ENCODE measurements at places on chromosomes 3 and 15.
A peak's percentile ranks its signal among the peaks of the same experiment; 100 is the strongest.

DNA sequence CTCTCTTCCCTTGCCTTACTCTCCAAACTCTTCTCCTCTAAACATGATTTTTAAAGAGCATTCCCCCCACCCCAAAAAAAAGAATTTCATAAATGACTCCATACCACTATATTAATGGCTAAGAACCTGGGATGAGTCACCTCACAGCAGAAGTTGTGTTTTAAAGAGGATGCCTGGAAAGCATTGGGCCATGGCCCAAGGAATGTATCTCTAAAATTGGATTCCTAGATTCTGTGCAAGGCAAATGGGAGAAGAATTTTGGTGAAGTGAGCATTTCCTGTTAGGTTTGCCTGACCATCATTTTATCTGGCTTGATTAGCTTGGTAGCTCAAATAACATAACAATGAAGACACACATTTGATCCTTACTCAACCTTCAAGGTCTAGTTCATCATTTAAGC is 251.4 kb downstream of the NR1D2 start:
- DNase-seq, result no peak

GRCh38 chr3:171901615-171902312 is 58.6 kb downstream of the TMEM212 start:
- no peak for DNase-seq

DNA sequence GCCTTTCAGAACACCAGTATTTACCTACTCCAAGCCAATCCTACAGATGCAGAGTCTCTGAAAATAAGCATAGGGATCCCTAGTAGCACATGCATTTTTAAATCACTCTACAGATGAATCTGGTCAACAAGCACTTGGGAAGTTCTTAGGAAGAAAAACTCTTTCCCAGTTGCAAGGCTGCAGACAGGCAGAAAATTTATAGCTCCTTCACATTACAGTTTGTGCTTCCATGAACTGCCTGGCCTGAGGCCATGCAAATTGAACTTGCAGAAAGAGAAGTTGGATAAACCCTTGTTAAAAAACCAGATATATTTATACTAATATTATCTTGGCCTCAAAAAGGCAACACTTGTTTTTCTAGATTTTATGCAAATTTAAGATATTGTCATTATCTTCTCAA is 256.9 kb downstream of the EPHA3 start:
- DNase-seq, result no peak

DNA sequence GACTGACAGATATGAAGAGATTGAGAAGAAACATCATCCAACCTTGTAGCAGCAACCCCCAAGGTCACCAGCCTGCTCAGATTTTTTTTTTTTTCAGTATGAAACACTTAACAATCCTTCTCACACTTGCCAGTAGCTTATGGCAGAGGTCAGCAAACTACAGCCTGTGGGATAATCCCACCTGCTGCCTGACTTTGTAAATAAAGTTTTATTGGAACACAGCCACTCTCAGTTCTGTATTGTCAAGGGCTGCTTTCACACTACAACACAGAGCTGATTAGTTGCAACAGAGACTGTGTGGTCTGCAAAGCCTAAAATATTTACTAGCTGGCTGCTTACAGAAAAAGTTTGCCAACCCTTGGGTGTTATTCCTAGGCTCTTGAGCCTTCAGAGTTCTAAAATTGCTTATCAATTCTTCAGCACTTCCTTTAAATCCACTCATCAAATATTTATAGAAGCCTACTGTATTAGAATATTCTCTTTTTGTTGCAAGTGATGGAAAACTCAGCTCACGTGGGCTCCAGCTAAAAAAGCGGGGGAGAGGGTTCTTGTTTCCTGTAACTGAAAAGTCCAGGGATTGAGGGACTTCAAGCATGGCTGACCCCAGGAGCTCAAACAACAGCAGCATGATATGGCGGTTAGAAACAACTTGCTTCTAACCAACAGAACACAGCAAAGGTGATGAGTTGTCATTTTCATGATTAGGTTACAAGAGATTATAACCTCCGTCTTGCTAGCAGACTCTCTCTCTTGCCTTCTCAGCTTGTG is 246.1 kb downstream of the SHQ1 start:
- DNase-seq, result no peak

- no peak for DNase-seq
Measured at GRCh38 chr3:62022312-62022711, 351.0 kb downstream of the FEZF2 start.

- DNase-seq, result no peak
Measured at GRCh38 chr3:16378920-16379319, 113.9 kb downstream of the OXNAD1 start.

DNA sequence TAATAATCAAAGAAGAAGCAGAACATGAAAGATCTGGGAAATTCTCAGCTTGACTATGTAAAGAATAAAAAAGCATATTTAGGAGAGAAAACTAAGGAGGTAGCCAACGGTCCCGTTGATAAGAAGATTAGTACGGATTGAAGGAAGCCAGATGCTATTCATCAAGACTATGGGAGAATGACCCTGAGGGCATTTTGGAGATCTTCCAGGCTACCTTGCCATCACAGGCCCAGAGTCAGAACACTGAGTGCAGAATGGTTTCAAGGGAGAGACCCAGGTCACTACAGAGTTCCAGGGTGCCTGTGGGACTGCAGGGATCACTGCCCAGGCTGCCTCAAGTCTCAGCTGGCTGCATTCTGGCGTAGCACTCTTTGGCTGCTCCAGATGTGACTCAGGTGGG is 752.9 kb upstream of the ARPP21 start:
- no peak for DNase-seq

DNA sequence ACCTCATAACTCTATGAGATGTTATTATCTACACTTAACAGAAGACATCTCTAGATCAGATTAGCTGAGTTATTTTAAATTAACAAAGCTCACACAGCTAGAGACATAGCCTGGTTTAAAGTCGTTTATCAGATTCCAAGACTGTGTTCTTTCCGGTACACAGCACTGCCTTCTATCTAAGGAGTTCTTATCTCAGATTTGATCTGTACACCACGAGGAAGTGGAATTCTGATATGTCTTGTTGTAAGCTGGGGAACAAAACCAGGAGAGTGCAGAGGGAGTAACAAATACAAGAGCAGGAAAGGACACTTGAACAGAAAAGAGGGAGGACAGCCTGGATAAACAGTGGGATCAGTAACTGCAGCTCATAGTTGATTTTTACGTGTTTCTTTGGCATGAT is 61.7 kb upstream of the KCNMB2 start:
- DNase-seq, result no peak

- no peak for DNase-seq
Measured at GRCh38 chr15:81298611-81299010, 25.3 kb downstream of the STARD5 start.

DNA sequence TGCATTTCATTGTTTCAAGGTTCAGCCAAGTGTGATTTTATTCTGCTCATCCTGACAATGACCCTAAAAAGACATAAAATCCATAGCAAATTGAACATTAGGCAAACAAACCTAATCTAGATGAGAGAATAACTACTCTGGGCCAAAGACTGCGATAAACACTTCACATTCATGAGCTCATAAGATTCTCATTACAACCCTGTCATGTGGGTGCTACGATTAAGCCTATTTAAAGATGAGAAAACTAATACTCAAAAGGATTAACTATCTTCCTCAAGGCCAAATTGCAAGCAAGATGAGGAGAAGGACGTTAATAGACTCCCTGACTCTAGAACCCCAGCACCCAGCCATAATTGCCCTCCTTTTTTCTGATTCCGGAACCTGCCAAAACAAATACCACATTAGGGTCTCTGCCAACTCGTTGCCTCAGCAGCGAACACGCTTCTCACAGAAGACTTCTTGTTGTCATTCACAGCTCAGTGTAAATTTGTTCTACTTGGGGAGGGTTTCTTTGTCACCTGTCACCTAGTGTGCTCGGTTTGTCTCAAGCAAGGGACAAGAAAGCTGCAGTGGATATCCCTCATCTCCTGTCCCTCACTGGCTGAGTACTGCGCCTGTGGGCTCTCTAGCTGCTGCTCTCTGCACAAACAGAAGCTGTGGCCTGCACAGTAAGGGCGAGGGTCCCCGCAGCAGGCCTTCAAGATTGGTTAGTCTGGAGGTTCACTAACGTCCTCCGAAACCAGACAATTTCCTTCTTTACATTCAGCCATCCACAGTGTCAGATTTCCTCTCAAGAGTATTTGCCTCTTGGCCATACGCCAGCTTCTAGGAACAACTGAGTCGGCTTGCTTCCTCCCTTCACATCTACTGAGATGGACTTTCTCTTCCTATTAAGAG is 200.0 kb upstream of the UBE2E2 start:
- DNase-seq, result no peak

GRCh38 chr3:184581331-184581855 is 19.8 kb downstream of the EPHB3 start:
- DNase-seq, result no peak

DNA sequence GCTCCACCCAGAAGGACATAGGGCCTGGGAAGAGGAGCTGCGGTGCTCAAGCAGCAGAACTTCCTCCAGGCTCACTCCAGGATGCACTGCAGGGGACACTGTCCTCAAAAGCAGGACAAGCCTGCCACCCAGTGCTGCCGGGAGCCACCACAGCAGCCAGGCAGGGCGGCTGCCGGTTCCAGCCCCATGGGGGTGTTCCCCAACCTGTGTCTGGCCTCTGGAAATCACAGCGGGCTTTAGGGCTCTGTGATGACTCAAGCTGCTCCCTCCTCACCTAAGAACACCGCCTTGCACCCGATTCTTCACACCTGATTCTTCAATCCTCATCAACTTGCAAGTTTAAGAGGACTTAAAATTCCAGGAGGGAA is 71.9 kb upstream of the SLC6A11 start:
- DNase-seq, result peak; percentile 15

DNA sequence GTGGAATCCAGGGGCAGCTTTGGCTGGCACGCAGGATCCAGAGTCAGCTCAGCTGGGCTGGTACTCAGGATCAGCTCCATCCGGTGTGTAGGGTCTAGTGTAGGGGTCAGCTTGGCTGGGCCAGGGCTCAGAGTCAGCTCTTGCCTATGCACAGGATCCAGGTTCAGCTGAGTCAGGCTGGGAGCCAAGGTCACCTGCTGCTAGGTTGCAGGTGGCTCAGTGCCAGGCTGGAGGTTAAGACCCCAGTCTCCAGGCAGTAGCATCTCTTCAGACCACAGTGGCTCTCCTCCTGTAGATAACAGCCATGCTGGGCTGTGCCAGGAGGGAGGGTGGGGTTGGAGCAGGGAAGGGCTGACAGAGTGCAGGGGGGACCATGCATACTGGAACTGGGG is 1.8 kb downstream of the HYAL3 start:
- DNase-seq, result no peak

DNA sequence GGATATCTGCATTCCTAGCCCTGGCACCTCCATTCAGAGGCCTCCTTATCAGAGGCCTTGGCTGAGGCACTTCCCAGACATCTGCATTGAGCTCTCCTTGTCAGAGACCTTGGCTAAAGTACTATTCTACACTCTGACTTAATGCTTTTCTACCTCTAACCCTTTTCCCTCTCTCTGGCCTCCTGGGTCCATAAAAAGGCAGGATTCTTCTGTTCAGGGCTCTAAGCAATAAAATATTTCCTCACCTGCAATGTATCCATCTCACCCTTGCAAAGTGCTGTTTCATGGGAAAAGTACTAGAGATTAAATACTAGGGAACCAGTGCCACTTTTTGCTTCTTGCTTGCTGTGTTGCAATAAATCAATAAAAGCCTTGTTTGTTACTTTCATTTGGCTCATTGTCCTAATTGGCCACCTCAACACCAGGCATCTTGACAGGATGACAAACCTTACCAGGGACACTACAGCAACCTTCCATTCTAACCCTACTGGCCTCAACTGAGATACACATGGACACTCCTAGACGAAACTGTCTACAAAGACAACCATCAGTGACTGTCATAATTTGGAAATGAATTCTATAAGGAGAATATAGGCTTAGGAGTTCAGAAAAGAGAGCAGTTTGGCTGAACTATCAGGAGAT is 106.5 kb upstream of the SETMAR start:
- DNase-seq, result no peak

- no peak for DNase-seq
Measured at GRCh38 chr15:100252779-100253417, 88.9 kb downstream of the ADAMTS17 start.

- no peak for DNase-seq
Measured at GRCh38 chr3:179309225-179310078, 13.4 kb upstream of the ZNF639 start.

DNA sequence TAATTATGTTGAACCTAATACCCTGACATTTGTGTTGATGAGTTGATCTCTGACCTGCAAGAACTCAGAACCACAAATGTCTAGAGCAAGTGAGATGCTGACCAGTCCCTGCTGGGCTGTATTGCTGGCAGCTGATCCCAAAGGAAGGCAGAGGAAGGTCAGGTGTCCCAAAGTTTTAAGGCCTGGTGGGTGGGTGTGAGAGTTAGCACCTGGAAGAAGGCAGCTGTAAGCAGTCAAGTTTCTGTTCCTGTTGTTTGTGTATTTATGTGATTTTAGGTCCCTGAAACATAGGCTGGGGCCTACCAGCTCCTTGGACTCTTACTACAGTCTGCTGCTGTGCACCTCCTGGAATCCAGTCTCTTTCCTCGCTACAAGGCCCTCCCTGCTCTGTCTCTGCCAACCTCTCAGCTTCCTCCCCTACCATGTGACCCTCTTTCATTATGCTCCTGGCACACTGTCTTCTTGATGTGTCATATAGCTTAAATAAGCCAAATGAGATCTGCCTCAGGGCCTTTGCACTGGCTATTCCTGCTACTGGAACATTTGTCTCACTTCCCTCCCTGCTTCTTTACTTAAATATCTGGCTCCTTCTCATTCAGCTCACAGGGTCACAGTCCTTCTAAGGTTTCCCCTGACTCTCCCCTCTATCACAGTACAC is 31.0 kb upstream of the ATOSA start:
- DNase-seq, result no peak

DNA sequence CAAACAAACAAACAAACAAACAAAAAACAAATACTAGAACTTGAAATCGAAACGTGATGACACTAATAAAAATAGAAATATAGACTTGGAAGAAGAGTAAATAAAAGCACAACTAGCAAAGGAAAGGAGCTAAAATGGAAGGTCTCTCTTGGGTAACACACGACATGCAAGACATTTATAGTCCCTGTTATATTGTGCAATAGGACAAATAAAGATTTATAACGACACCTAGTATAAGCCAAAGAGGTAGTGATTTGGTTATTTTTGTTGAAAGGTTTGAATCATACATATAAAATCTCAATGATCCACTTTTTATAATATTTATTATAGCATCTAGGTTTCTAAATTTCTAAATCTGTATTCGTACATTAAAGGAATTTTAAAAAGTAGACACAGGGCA is 349.6 kb downstream of the CHST2 start:
- no peak for DNase-seq

- DNase-seq, result no peak
Measured at GRCh38 chr3:129442947-129443346, 2.9 kb downstream of the IFT122 start.
